ENCODE measurements at places on chromosomes 3 and 15.

DNA sequence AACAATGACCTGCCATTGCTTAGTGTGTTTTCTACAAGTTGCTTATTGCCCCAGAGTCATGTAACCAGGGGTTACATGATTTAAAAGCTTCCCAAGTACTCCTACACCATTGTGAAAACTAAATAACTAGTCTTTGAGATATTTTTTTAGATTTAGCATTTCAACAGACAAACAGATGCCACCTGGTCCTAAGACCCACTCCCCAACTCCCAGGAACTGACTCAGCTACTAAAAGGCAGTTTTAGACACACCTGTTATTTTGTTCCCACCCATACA is 28.1 kb upstream of the KBTBD12 start:
- DNase-seq: no peak

- DNase-seq: no peak
Observed at GRCh38 chr15:68441045-68441743, 9.2 kb upstream of the ITGA11 start.

GRCh38 chr3:33420966-33421365 is 19.2 kb downstream of the UBP1 start:
- no peak for DNase-seq

DNA sequence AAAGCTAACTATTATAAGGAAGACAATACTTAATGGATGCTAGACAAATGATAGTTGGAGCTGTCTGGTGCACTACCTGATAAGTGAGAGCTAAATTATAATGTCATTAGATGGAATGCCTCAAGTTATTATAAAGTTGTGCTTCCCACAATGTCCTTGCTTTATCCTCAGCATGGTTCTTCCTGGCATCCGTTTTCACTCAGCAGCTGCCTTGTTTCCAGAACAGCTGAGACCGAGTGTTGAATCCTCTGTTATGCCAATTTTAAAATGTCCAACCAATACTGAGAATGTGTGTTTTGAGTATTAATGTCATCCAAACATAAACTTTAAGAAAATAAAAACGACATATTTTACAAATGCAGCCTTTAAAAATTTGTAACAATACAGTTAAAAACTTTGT is 286.7 kb upstream of the SOX2 start:
- no peak for DNase-seq

- no peak for DNase-seq
Observed at GRCh38 chr15:63218100-63218808, 28.8 kb downstream of the RAB8B start.

Data from hematopoietic multipotent progenitor cell treated with erythropoietin and hydrocortisone succinate and interleukin-3 and kit ligand, for 15 days (in vitro differentiated cells).